ENCODE measurements at places on chromosomes 3 and 15.

DNA sequence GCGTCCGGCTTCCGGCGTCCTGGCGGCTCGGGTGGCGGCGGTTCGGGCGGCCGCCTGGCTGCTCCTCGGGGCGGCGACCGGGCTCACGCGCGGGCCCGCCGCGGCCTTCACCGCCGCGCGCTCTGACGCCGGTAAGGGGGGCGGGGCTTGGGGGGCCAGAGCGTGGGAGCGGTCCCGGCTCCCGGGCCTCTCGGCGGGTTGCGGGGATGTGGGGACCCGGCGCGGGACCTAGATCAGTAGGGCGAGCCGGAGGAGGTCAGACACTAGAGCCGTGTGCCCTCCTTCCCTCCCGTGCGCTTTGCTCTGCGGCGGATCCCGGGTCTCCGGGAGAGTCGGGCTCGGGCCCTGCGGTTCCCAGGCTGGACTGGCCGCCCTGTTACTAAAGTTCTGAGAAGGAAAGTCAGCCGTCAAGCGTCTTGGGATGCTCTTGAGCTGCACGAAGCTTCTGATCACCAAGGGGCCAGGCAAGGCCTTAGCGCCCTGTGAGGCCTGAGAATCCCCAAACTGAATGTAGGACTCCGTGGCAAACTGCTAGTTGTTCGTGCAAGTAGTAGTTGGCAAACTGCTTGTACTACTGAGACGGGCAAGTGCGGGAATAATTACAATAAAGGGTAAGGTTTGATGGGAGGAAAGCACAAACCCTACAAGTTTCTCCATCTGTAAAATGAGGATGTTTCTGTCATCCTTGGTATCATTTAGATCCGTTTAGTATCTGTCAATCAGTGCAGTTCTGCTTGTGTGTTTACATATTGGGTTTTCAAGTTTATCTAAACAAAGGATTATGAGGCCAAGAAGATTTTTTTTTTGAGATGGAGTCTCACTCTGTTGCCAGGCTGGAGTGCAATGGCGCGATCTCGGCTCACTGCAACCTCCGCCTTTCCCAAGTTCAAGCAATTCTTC, 587 bp downstream of the PIGX start:
- DNase-seq: peak; percentile 70

- DNase-seq: no peak
Measured at GRCh38 chr3:178743297-178743696, 207.1 kb downstream of the KCNMB2 start.

DNA sequence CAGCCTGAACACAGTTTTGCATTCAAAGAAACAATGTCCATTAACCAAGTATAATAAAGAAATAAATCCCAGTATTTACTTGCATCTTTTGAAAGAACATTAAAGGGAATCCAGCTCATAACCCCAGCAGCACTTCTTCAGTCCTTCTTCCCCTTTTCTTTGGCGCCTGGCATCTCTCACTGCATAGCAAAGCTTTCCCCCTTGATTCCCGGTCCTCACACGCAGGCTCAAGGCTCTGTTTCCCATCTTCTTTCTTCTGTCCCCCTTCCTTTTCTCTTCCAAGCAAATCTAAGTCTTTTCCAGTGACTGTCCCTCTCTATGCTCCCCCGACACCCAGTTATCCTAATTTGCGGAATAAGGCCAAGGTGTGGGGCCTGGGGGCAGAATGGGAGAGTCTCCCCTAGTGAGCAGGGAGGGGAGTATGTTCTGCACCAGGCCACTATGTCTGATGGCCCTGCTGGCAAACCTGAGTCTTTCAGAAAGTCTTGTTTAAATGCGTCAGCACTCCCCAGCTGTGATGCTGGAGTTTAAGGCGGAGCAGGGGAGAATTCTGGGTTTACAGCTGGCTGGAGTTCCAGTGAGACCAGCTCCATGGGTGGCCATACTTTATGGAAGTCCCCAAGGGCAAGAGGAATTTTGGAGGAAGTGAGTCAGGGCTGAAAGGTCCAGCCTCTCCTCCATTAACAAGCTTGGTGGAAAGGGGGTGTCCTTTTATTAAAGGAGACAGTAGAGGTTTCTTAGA, 42.1 kb downstream of the GOLGA6A start:
- no peak for DNase-seq

DNA sequence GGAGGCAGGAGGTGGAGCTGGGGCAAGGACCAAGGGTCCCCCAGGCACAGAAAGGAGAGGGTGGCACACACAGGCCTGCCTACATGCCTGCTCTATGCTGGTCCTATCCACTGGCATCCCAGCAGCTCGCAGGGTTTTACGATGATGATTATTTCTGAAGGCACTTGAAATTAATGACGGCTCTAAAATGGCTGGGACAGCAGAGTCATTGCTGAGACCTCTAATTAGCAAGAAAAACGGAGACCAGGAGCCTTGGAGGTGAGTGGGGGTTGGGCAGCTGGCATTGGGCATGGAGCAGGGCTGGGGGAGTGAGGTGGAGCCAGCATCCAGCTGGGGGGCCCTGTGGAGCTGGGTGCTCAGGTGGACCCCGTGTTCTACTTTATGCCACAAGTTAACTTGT, 3.5 kb upstream of the LINGO1 start:
- no peak for DNase-seq

DNA sequence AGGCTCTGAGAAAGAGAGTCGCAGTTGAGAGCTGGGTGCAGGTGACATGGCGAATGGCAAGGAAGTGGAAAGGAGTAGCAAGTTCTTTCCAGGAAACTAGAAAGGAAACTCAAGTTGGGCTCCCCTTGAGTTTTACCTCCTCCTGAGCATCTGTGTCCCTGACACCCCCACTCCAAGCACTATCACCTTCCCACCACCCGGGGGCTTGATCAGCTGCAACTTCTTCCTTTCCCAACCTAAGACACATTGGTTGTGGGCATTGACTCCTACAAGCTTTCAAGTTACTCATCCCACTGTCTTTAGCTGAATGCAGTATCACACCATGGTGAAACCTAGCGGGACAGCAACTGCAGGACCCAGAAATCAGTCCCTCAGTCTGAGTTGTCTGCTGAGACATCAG, 256.6 kb upstream of the NR2F2 start:
- DNase-seq: no peak

DNA sequence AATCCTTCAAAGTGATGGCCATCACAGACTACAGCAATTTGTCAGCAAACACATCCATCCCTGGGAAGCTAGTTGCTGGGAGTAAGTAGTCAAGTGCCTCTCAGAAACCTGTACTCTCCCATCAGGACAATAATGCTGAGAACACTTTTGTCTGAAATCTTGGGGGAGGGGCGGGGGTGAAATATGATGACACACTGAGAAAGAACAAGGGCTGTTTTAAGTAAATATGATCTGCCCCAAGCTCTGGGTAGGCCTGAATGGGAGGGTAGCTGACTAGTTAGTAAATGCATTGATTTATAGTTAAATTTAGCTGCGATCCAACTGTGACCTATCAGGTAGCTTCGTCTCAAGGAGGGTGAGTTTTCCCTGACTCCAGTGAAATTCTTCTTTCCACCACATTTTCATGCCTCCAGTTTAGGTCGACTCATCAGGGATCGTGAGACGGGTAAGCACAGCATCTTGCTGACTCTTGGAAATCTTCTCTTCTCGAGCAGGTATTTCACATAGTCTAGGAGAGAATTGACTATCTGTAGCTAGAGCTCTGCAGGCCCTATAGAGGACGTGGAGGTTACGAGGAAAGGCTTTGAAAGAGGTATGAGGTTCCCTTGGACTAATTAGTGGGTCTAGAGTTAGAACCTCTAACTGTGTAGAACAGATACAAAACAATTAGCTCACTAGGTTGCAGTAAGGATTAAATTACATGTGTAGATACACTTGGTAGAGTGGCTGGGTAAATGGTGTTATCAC, 213.4 kb upstream of the SLC2A2 start:
- DNase-seq: peak; percentile 57

DNA sequence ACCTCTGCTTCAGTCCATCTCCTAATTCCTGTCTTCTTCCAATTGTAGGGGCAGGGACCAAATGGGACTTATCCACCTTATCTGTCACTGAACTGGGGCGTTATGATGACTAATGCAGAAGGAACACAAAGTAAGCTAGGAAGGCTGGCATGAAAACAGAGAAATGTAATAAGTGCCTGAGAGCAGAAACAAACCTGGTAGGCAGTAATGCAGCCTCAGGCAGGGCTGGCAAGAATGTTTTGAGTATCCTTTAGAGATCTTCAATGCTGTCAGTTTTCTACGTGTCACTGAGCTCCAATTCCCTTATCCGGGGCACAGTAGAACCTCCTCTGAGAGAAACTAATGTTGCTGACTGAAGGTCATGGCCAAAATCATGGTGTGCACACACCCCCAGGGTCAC, 246.2 kb upstream of the TBL1XR1 start:
- DNase-seq: no peak

- no peak for DNase-seq
Measured at GRCh38 chr15:83014205-83014653, 2.8 kb upstream of the C15orf40 start.

GRCh38 chr3:52554026-52554755, 17.8 kb downstream of the UQCC5 start:
- no peak for DNase-seq

- DNase-seq: no peak
Measured at GRCh38 chr15:41024131-41024530, 70.9 kb downstream of the CHAC1 start.

DNA sequence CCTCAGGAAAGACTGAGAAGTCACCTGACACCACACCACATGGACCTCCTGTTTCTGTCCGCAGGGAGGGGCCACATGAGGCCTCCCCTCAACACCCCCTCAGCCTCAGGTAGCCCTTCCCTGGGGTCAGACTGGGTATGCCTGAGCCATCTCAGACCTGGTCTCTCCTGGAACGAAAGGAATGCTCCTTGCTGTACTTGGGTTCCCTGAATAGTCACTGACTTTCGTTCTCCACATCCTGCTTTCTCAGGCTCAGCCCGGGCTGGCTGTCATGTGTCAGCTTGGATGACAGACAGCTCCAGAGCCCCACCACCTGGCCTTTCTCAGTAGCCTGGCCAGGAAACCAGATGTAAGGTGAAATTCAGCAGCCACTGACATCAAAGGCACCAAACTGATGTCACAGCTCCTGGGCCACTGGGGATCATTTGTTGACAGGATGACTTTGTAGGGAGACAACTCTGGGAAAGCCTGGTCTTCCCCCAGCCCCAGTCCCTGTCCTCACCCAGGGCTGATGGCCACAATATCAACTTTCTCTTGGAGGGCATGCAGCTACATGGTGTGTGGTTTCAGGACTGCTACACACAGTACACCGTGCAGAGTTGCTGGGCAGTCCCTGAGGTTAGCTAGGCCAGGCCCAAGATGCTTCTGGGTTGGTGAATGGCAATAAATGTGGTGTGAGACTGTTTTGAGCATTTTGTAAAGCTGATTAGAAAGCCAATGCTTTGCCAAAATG, 141.4 kb upstream of the MRPS22 start:
- no peak for DNase-seq

GRCh38 chr3:21185816-21186314, 565.1 kb downstream of the ZNF385D start:
- no peak for DNase-seq

DNA sequence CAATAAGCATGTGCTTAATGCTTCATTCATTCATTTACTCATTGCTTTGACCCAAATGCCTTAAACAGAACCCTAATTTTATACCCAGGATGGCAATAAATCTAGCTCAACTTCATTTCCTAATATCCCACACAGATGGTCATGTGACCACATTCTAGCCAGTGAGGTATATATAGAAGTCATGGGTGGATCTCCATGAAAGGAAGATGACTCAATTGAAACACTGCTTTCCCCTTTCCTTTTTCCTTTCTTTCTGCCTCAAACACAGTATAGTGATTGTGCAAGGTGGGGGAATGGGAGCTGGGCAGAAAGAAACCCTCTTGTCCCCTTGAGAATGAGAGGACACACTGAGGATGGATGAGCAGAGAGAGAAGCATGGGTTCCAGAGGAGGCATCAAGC, 183.5 kb upstream of the PRICKLE2 start:
- no peak for DNase-seq

DNA sequence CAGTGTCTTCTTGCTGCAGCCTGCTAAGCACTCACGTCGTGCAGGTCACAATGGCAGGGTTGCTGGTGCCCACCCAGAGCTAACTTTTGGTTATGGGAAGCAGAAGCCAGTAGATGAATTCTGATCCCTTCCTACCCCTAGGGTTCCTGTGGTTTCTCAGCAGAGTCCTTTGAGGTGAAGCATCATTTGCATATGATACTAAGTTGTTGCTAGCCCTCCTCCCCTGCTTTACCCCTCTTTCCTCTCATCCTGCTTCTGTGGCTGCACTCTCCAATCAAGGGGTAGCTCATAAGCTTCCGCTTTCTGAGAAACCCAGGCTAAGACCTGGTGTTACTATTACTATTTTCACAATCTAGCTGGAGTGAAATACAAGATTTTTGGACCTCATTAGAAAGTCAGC, 22.1 kb upstream of the HEG1 start:
- DNase-seq: no peak

DNA sequence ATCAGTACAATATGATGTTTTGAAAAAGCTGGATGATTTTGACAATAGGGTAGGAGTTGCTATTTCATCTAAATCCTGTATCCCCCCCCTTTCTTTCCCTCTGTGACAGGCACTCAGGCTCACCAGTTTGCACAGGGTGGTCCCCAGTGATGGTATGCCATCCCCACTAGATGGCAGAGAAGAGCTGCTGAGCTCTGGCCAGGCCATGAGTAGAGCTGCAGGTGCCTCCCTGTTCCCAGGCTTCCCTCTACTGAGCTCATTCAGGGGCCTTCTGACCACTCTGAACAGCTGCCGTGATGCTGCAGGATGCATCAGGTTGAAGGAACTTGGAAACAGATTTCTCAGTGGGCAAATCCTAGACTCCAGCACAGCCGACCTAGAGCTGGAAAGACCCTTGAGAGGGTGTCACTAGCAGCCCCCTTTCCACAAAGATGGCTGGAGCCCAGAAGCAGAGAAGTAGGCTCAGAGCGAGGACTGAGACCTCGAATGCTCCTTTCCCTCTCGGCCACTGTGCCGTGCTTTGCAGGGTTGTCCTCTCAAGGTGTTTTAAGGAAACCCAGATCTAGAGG, 45.1 kb downstream of the EFCAB12 start:
- DNase-seq: peak; percentile 52

GRCh38 chr15:36726224-36726623, 146.8 kb downstream of the CDIN1 start:
- DNase-seq: no peak

GRCh38 chr3:157285141-157285540, 125.2 kb upstream of the CCNL1 start:
- no peak for DNase-seq

DNA sequence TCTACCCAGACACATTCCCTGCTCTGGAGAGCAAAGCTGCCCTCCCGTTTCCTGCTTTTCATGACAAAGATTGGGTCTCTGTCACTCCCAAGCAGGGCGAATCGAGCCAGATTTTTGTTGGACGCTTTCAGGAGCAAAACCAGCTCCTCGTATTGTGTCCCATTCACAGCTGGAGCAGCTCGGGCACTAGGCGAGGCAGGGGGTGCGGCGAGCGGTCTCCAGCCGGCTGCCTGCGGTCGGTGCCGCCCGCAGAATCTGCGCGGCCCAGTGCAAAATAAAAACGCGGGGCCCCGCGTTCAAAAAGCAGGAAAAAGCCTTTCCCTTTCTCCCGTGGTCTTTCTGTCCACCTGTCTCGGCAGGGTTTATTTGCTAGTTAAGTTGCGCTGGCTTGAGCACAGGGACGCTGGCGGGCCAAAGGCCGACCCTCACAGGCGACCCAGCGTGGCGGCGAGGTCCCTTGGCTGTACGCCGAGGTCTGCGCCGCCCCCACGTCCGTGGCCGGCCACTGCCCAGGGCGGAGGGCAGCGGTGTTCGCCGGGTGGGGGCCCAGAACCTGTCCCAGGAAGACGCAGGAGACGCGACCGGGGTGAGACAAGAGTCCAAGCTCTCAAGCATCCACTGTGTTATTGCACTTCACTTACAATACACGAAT, 71.2 kb downstream of the CYP19A1 start:
- no peak for DNase-seq

- no peak for DNase-seq
Measured at GRCh38 chr15:50594311-50594710, 47.8 kb upstream of the USP50 start.
